ENCODE measurements at places on chromosomes 2 and 18.

DNA sequence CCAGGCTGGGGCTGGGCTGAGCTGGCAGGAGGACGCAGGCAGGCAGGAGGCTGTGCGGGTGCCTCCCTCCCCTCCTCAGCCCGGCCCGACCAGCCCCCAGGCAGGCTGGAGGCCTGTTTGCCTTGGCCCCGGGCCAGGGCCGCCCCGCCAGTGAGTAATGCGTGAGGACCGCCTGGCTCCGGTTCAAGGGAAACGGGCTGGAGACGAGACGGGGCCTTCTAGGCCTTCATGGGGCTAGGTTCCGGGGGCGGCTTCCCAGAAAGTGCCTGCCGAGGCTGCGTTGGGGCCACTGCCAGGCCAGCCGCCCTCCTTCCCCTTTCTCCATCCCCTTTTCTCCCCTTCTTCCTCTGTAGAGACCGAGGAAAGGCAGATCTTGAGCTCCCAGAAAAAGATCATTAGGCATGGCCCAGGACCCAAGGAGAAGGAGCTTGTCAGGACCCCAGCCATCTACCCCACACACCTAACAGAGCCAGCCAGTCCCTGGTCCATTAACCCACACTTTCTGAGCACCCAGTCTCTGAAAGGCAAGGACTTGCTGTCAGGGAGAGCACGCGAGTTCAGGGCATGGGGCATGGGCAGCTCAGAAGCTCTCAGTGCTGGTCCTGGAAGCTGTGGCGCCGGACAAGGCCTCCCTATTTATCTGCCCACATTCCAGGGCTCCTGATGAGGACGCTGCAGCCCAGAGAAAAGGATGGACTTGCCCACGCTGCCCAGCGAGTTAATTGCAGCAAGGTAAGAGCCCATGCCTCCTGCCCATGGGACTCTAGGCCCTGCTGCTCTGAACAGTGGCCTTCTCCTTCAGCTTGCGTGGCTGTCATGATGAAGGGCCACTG is 48.5 kb downstream of the SMAD7 start:
- DNase-seq: peak; percentile 46

DNA sequence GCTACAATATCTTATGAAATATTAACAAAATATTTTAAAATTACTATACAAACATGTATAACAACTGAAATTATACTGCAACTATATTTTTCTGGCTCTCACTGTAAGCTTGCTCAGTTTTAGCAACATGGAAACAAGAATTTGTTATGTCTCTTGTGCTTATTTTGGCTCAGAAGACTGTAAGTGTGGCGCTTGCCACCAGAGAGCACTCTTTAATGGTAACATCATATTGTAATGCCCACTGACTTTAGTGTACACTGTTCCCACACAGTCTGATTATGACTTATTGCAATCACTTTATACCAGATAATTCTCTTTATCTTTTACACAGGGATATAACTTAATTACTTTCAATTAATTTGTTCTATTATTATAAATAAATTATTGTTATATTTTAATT is 1500.6 kb upstream of the TMEFF2 start:
- peak; percentile 7 for DNase-seq

DNA sequence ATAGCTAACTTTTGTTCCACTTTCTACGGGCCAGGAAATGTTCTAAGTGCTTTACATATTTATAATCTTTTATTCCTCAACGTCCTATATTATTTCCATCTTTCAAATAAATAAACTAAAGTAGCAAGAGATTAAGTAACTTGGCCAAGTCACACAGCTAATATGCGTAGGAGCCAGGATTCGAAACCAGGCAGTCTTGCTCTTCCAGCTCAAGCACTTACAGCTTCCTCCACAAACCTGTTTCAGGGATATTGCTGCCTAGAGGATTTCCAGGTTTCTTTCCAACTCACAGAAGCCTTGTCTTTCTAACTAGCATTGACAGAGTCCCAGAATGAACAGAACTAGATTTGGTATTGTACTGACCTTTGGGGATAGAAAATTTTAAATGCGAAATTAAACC is 102.5 kb downstream of the FIGN start:
- DNase-seq: no peak

DNA sequence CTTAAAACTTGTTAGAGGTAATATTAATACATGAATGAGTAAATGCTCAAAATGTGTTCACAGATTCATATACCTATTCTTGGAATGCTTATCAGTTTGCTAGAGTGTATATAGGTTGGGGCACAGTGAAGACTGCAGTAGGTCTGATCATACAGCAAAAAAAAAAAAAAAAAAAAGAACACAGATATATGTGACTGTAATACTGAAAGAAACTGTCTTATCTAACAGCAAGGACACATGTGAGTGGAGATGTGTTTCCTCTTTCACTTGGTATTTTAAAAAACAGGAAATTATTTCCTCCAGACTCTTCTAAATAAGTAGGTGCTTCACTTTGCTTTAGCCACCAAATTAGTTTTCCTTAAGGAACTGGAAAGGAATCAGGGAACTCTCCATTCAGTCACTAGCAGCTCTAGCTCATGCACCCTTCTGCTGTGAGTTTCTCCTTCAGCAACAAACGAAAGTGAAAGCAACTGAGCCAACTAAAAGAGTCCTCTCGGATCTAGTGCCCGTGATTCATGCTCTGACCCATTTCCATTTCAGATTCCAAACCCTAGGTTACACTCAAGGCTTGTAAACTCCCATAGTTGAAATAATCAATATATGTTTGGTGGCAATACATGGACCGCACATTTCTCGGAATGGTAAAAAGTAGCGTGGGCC is 98.5 kb downstream of the DSEL start:
- DNase-seq: no peak

- no peak for DNase-seq
These were observed 35.3 kb downstream of the NHEJ1 start for GRCh38 chr2:219125225-219125885.

- DNase-seq: no peak
These were observed 62.9 kb upstream of the BZW1 start for GRCh38 chr2:200748779-200749178.

GRCh38 chr2:66957198-66957597 is 439.9 kb upstream of the ETAA1 start:
- DNase-seq: no peak

- no peak for DNase-seq
These were observed 214.7 kb downstream of the CYP26B1 start for GRCh38 chr2:71932780-71933466.

DNA sequence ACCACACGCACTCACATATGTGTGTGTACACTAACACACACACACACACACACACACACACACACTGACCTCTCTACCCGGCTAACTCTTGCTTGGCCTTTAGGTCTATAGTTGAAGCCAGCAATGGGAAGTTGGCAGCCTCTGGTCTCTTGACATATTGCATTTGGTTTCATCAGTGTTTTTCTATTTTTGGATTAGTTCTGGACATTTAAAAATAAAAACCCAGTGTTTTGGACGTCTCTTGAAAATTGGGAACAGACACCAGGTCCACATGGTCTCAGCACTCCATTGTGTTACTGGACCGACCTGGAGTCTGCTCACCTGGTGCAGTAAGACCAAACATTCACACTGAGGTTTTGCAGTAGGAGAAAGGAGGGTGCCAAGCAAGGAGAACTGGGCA is 50.4 kb upstream of the AFF3 start:
- DNase-seq: no peak

GRCh38 chr2:122422384-122422991 is 667.0 kb downstream of the TSN start:
- DNase-seq: no peak

DNA sequence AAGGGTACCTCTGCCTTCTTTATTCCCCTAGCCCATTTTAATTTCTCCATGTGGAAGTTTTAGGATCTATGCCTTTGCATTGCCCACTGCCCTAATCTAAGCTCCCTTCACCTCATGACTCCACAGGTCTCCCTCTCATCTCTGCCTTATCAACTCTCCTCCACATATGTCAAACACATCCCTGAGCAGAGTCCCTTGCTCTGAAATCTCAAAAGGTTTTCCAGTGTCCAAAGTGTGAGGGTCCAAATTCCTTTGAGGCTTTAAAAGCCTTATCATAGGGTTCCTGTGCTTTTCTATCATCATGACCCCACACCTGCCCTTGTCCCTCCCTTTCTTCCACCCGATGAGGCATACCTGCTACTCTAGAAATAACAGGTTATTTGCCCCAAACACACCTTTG is 38.6 kb downstream of the SLC4A1AP start:
- DNase-seq: no peak

DNA sequence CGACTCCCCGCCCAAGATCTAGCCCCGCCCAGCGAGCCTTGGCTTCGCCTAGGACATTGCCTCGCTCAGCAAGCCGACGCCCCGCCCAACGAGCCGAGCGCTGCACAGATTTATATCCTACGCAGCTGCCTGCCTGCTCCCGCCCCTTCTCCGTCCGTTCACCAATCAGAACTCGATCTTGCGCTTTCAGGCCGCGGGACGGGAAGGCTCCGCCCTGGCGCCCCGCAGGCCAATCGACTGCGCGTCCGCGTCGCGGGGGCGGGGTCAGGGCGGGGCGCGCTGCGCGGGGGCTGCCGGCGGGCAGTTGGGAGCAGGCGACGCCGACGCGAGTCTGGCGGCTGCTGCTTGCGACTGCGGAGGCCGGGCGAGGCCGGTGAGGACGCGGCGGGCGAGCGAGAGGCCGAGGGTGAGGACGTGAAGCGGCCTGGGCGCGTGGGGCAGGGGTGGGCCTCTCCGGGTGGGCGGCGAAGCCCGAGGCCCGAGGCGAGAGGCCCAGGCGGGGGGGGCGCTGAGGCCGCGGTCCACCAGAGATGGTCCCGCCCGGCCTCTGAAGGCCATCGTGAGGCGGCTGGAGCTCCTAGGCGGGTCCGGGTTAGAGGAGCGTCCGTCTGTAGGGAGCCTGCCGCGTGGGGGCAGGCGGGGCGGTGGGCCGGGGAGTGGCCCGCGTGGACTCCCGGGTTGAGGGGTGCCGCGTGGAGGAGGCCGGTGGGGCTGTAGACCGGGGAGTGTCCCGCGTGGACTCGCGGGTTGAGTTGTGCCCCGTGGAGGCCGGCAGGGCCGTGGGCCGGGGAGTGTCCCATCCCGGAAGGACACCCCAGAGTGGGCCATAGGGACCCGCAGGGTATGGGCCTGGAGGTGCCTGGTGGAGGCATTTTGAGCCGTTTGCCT is at the start of gene FARP2:
Gene FARP2 (plus strand): TSS at position 303 of the 888 bp plus-strand sequence. CDS start 16,823 bp downstream, outside the sequence.
- peak; percentile 94 for DNase-seq

DNA sequence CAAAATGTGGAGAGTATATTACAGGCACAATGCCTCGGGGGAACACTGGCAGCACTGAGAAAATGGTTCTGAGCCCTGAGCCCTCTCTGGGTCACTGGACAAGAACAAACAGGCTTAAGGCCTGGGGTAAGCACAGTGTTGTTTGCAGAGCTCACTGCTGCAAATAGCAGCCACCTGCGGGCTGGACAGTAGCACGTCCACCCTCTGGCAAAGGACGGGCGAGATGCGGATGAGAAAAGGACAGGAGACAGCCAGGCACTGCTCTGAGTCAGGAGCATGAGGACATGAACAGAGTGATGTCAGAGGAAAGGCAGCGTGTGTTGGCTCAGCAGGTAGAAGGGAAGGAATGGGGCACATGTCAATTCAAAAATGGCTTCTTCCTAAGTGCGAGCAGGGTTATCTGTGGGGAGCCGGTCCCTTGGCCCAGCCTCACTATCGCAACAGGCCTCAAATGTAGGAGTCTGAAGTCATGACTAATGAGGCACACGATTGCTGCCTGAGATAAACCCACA is 25.9 kb upstream of the NEB start:
- DNase-seq: no peak

DNA sequence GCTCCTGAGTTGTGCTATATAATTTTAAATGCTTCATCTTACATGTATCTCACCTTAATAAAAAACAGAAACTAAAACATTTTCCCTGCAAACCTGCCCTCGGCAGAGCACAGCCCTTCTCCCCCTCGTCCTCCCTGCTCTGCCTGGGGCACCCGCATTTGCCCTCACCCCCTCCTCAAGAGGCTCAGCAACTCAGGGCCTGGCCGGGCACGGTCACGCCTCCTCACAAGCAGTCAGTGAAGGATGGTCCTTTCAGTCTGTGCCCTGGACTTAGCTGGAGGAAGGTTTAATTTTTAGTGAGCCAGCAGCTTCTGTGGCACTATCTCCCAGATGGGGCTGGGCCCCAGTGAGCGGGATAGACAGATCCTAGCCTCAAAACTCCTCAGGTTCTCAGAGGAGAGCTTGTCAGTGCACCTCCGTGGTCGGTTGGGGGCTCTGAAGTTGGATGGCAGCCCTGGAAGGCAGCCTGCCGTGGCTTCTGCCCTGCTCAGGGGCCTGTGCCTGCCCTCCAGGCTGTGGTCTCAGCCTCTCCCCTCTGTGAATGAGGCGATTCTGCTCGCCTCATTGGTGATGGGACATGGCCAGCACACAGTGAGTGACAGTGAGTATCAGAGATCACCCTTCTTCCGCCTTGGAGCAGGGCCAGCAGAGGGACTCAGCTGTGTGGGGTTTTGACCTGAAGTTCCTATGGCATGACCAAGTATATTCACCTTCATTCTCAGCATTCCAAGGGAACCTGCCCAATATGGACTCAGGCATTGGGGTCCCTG is 56.3 kb upstream of the AFF3 start:
- DNase-seq: no peak

DNA sequence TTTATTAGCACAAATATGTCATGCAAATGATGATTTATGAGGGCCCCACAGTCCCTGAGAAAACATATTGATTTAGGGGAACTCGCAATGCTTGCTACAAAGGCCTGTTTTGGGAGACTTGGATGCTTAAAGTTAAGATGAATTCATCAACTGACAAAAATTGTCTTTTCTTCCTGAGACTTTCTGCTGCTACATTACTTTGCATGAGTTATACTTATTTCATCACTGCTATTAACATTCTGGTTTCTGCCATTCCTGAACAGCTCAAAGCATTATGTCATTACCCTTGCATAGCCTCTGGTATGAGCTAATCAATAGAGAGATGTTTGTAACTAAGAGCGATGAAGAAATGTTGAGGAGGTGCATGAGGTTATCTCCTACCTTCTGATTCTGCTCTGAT is 74.4 kb downstream of the SOX11 start:
- DNase-seq: no peak

GRCh38 chr18:51157215-51157614 is 40.3 kb downstream of the MEX3C start:
- no peak for DNase-seq

DNA sequence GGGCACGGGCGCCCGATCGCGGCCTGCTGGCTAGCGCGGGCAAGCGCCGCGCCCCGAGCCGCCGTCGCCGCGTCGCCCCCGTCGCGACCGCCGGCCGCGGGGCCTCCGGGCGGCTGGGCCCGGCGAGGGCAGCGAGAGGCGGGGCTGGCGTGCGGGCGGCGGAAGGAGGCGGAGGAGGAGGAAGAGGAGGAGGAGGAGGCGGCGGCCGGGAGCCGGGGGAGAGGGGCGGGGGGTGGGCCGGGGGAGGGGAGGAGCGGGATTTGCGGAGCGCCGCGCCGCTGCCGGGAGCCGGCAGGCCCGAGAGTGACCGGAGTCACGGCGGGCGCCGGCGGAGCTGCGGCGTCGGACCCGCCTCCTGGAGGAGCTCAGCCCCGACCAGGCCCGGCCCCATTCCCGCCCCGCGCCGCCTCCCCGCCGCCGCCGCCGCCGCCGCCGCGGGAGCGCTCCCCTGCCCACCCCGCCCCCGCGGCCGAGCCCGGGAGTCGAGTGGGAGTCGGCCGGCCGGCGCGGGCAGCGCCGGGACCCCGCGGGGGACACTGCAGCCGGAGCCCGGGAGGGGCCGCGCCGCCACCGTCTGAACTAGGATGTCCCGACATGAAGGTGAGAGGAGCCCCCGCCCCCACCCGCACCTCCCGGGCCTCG is at the start of gene KCMF1:
Gene KCMF1 (plus strand): TSS at position 294 of the 642 bp plus-strand sequence. CDS start 291 bp downstream, at position 585.
- peak; percentile 49 for DNase-seq
